DMS79 (cell line): ENCODE measurements at places on chromosomes 1 and 21.

- no peak for DNase-seq
Observed at GRCh38 chr1:64072089-64072793, 131.2 kb upstream of the UBE2U start.

- DNase-seq = no peak
Observed at GRCh38 chr1:36988321-36988720, 46.0 kb downstream of the GRIK3 start.

DNA sequence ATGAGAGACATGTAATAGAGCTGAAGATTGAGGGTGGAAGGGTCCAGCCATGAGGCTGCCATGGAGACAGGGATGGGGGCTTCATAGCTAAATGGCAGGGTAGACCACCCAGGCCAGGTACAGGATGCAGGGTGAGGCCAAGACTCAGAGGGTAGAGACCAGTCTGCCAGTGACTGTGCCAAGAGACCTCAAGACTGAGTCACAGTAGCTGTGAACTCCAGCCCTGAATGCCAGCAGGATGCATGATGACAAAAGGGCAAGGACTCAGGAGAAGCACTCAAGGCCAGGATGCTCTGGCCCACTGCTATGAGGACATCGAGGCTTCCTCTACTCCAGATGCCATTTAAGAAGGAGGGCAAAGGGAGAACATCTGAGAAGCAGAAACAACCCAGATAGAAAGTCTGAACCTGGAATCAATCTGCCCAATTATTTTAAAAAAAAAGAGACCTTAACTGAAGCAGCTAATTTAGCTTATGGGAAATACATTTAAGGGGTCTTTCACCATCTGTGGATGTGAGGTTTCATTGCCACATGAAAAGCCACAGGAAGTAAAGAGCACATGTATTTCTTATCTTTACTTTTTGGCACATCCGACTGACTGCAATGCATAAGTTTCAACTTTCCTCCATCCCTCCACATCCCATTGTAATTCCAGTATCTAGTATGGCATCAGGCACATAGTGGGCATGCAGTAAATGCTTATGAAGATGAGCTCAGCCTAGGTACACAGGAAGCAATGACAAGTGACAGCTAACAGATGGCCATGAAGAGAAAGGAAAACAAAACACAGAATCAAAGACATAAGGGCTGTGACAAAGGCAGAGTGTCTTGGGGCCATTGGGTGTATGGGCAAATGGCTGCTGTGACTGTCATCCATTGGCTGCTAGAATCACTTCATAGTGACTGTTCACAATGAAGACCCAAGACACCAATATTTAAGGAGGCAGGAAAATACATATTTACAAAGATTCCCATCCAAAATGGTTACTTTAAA lies 40.2 kb downstream of the SUSD4 start:
- no peak for DNase-seq

GRCh38 chr1:184641894-184642293 lies 112.8 kb downstream of the EDEM3 start:
- DNase-seq = no peak

DNA sequence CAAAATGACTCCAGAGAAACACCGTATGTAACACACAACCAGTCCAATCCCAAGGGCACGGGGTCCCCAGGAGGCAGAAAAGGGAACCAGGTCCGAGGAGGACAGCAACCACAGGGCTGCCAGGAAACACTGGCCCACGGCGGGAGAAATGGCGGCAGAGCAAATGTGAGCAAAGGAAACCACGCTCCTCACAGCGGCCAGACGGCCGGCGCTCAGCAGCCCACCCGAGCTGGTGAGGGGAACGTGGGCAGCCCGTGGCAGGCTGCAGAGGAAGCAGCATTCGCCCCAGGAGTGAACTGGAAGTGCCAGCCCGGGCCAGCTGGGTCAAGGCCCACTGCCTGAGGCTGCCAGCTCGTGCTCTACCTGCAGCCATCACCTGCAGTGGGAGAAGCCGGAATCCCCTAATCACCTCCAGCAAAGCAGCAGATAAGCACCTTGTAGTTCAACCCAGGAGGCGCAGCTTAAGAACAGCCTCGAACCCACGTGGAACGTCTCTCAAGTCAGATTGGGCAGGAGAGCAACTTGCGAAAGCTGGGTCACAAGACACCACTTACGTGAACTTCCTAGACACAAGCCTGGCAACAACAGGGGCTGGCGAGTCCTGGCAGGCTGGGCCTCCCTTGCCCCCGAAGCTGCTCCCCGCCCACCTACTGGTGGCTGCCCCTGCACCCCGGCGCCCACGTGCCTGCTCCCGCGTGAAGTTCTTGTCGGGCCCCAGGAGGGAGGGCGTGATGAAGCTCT lies 6.7 kb downstream of the SLC19A1 start:
- DNase-seq = no peak

DNA sequence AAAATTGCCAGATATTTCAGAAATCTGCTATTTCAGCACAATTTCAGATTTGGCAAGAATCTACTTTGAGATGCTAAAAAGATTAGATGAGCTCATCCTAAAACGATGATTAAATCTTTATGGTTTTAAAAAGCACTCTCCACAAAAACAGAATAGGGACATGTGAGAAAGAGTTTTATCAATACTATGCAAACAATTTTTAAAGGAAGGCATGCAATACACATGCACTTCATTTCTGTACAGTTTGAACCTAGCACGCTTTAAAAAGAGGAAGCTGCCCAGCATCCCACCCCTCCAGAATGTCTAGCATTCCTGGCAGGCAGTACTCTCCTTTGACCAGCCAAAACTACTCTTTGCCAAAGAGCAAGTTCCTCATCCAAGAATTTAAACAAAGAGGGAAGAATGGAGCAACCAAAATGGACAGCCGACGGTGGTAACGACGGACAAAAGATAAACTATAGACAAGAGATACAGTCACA lies 1.3 kb downstream of the ARHGAP29 start:
- DNase-seq = no peak

DNA sequence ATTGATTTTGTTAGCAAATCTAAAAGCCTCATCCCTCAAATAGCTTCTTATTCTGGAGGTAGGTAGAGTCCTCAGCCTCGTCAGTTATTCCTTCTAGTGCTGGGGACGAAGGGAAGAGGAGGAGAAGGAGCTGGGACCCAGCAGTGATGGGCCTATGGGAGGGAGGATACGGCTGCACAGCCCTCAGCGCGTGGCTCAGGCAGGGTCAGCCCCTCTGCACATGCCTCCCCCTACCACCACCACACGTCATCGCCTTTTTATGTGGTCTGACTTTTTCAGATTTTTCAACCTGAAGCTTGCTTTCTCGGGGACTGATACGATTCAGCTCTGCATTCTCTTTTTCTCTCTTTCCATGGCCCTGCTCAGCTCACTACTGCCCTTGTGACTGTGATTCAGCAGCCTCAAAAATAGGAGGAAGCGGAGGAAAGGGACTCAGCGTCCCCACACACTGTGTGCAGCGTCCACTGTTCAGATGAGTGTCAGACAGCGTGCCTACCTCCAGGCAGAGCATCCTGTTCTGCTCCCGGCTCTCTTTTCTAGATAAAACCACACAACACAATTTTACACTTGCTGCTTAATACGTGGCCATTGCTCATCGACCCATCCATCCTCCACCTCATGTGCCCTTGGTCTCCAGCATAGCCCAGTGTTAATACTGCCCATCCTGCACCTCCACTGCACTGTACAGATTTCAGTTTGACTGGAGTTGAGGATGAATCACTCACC lies 827 bp downstream of the OR2B11 start:
- no peak for DNase-seq

DNA sequence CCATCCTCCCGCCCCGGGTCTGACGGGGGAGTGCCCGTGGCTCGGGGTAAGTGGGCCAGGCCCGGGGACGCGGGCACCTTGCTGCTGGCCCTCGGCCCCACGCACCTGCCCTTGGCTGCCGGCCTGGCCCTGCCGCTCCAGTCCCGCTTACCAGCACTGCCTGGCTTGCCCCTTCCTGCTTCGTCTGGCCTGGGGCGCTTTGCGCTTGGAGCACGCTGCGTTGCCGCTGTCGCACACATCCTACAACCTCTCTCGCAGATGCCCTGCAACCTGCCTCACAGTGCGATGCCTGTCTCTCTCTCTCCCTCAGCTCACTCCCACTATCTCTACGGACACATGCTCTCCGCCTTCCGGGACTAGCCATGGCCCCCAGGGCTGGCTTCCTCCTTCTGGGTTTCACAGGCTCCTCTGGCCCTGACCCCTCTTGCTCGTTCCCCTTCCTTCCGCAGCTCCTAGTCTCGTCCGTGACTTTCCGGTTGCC lies 9.7 kb downstream of the MYOG start:
- no peak for DNase-seq

DNA sequence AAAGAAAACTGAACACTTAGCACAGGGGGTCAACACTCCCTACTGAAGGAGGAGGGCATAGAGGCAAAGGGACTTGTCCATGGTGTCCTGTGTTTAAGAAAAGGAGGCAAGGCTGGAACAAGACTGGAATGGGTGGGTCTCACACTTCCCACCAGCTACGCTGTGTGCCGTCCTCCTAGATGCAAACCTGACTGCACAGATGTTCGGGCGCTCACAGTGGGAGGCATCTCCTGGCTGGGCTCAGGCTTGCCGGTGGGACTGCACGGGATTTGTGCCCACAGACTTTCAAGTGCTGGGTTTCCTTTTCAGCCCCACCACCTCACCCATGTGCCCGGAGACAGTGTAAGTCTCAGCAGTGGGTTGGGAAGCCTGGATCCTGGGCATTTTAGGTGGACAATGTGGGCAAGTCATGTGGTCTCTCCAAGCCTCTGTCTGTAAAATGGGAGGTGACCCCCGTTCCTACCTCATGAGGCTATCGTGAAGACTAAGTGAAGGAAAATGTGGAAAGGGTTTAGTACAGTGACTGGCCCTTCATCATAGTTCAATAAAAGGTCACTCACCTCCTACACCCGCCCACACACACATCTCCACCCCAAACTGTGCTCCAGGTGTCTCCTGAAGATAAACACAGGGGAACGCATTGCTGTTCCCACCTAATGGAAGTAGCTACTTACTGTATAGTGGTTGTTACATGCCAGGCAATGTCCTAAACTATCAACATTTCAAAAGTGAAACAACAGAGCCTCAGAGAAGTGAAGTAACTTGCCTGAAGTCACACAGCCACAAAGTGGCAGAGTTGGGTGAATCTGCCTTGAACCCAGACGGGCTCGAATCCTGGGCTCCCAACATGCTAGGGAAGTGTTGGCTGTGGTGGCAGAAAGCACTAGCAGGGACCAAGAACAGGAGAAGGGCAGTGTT lies 36.0 kb downstream of the ATP1A1 start:
- DNase-seq = no peak

- DNase-seq = no peak
Observed at GRCh38 chr1:243926803-243927245, 76.8 kb upstream of the AKT3 start.

- DNase-seq = no peak
Observed at GRCh38 chr1:73472810-73473209, 725.2 kb downstream of the LRRIQ3 start.

DNA sequence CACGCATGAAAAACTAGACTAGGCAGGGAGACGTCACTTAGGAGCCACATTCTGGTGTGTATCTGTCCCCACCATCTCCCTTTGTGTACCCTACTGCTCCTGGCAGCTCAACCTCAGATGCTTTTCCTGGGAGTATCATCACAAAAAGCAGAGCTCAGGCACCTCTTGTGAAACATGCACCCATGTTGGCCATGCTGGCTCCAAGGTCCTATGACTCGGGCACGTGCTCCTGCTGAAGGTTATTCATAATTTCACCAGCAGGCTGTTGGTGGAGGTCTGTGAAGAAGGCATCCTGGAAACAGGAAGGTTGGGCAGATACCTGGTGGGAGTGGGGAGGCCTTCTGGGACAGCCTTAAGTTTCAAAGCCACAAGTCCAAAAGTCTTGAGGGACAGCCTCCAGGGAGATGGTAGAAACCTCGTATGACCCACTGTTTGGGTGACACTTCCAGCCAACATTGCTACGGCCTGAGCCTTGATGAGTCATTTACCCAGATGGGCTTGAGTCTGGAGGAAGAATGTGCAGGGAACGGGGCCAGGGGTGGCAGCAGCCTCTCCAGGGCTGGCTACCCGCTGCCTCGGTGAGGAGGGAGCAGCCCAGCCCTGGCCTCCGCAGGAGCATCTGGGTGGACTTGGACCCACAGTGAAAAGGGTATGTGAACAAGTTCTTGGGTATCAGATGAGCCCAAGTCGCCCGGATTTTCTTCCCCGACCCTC lies 75.8 kb downstream of the PGBD5 start:
- DNase-seq = no peak

- no peak for DNase-seq
Observed at GRCh38 chr1:218259800-218260199, 25.3 kb upstream of the RRP15 start.

DNA sequence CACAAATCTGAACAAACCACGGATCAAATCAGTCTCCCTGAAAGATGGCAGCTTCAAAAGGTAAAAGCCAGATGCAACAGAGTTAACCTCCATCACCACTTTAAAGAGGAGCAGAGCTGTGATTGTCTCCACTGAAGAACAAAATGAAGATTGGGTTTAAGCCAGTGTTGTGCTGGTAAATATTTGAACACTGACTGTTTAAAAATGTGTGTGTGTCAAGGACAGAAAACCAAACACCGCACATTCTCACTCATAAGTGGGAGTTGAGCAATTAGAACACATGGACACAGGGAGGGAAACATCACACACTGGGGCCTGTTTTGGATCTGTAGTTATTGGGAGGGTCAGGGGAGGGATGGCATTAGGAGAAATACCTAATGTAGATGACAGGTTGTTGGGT lies 83.9 kb downstream of the ST6GALNAC5 start:
- no peak for DNase-seq

DNA sequence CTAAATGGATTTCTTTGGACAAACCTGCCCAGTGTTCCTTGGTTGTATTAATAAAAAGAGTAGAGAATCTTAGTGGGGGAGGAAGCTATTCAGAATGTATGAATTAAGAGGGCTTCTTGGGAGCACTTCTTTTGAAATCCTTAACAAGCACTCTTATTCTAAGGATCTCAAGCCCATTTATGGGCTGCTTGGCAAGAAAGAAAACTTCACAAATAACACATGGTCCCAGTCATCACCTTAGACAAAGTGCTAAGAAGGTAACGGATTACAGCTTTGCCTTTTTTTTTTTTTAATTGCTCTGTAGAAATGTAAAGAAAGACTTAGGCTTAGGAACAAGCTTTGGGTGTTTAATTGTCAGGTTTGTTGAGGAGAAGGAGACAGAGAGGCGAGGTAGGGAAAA lies 76.6 kb upstream of the IPO9 start:
- DNase-seq = no peak

GRCh38 chr1:164953815-164954214 lies 394.8 kb downstream of the PBX1 start:
- no peak for DNase-seq

GRCh38 chr1:172658871-172659453 lies at the start of gene FASLG:
TSS of gene FASLG (plus strand) at chr1:172659103. CDS start at chr1:172659202, 99 bp downstream.
- DNase-seq = no peak

GRCh38 chr1:14254251-14254650 lies 344.2 kb upstream of the KAZN start:
- DNase-seq = no peak

DNA sequence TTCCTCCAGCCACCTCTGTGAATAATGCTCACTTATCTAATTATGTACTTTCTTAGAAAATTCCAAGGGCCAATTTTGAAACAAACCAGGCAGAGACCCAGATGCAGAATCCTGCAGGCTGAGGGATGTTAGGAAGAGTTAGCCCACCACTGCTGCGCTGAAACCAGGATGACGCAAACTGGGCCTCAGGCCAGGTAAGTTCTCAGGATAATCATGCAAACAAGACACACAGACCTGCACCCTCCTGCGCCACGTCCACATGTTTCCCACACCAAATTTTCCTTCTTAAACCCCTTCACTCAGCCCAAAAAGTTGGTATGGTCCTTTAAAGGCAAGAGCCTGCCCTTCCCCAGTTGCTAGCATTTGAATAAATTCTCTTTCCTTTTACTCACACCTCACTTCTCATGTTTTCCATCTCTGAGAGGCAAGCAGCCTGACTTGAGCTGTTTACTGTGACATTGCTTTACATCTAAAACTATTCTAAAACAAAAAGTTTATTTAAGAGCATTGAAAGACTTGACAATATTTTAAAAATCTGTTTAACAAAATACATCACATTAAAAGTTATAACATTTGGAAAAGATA lies 887.1 kb downstream of the LRRIQ3 start:
- no peak for DNase-seq
